ENCODE measurements at places on chromosomes 5 and 9.
A peak's percentile ranks its signal among the peaks of the same experiment; 100 is the strongest.

- DNase-seq, result no peak
These were observed 46.8 kb downstream of the ELAVL2 start for GRCh38 chr9:23779220-23779619.

- no peak for DNase-seq
These were observed 33.3 kb upstream of the PTGS1 start for GRCh38 chr9:122337556-122337929.

DNA sequence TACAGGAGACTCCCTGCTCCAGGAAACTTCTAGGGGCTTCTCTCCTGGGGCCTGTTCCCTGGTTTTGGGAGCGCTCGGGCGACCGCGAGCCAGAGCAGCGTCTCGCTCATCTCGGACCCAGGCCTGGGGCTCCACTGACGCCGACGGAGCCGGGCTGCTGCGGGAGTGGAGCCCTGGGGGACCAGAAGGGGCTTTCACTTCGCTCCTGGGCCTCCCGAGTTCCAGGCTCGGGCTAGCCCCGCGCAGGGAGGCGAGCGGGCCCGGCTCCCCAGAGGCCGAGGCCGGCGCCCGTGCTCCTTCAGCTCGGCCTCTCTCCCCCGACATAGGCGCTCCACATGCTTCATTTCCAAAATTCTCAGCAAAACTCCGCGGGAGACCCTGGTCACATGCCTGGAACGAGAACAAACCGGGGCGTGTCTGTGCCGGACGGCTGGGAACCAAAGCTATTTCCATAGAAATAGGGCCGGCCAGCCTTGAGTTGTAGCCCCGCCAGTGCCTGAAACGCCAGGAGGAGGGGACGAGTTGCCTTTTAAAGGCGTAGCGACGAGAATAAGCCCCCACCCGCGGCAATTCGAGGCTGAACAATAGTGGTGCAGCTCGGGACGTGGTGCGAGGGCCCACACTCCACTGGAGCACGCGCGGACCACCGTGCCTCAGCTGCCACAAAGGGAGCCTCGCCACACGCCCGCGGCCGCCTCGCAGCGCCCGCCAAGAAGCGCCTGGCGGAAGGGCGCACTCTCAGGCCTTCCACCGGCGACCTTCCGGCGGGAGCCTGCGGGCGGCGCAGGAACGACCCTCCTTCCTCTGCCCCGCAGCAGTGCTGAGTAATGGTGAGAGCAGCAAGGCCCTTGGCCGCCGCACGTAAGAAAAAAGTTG lies 1.1 kb upstream of the G3BP1 start:
- no peak for DNase-seq

DNA sequence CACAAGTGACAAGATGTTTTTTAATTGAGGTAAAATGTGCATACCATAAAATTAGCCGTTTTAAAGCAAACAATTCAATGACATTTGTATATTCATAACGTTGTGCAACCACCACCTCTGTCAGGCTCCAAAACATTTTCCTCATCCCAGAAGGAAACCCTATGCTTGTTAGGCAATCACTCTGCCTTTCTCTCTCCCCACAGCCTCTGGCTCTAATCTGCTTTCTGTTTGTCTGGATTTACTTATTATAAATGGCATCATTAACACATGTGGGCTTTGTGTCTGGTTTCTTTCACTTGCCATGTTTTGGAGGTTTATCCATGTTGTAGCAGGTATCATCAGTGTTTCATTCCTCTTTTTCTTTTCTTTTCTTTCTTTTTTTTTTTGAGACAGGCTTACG lies 1.4 kb upstream of the N4BP3 start:
- DNase-seq, result no peak

DNA sequence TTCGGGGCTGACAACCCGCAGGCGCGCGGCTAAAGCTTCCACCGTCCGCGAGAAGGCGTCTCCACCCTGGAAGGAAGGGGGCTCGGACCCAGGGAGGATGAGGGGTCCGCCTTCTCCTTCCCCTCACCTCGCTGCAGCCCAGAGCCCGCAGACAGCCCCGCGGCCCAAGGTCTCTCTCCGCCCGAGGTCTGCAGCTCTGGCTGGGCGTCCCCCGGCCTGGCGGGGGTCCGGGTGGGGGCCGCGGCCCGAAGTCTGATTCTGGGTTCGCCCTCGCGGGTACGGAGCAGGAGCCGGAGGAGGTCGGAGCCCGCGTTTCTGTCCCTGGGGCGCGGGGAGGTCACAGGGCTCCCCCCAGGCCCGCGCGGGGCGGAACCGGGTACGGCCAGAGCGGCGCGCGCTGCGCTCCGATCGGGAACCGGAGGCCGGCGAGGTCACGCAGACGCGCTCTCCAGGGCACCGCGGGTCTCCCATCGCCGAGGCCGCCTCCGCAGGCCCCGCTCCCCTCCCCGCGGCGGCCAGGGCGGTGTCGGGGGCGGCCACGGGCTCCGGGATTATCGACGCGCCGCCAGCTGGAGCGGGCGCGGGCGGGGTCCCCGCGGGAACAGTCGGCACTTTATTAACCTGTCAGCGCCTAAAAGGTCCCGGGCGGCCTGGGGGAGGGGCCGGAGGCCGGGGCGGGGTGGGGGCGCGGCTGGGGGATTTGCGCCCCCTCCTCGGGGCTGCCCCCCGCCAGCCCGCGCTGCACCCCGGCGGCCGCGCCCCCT lies 11.6 kb downstream of the LHX3 start:
- no peak for DNase-seq

GRCh38 chr5:1152156-1152555 lies 40.3 kb upstream of the SLC12A7 start:
- peak; percentile 61 for DNase-seq

DNA sequence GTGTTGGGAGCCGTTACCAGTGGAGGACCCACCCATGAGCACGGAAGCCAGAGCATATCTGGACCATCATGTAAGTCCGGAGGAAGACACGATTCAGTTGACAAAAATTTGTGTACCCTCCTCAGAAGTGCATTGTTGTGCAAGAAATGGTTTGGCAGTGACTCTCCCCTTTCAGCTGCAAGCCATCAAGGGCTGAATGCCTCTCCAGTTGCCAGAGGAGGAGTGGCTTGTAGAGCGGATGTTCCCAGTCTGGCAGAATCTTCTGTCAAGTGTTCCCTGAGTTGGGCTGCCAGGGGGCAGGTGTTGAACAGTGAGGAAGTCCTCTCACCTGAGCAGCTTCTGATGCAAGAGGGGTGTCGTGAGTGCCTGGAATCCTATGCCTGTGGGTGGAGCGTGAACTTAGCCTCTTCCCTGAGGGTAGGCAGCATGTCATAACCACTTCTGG lies 27.6 kb upstream of the CDKN2AIPNL start:
- no peak for DNase-seq

- no peak for DNase-seq
These were observed 44.9 kb downstream of the MACROH2A1 start for GRCh38 chr5:135353952-135354721.

DNA sequence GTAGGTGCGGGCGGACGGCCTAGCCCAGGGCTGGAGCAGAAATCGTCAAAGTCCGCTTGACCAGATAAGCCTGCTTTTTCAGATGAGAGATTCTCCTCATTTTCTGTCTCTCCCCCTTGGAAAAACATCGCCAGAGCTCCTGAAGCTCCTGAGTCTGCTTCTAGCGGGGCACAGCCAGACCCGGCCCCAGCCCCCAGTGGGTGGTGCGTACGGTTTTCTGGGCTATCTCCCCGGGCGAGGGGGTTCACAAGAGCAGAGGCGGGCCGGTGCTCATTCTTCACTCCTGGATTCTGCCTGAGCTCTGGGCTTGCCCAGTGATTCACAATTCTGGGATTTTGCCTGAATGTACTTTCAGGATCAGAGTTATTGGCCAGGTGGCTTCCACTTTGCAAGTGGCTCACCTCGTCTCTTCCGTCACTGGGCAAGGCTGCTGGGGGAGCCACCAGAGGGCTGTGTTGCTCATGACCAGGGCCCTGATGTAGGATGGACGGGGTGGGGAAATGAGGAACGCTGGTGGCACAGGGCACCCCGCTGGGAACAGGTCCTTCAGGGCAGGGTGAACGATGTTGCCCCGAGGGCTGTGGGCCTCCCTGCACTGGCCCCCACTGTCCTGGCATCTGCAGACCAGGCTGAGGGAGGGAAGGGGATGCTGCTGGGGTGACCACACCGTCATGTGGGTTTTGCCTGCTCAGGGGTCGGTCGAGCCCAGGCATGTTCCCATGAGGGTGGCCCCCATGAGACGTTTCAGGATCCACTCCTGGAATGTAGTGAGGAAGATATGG lies 6.3 kb downstream of the SEC16A start:
- no peak for DNase-seq

GRCh38 chr9:2286825-2287455 lies 271.8 kb downstream of the SMARCA2 start:
- no peak for DNase-seq

GRCh38 chr5:172659909-172660628 lies 19.0 kb downstream of the NEURL1B start:
- DNase-seq, result no peak

- no peak for DNase-seq
These were observed 173.2 kb downstream of the CCDC192 start for GRCh38 chr5:127876384-127876783.

DNA sequence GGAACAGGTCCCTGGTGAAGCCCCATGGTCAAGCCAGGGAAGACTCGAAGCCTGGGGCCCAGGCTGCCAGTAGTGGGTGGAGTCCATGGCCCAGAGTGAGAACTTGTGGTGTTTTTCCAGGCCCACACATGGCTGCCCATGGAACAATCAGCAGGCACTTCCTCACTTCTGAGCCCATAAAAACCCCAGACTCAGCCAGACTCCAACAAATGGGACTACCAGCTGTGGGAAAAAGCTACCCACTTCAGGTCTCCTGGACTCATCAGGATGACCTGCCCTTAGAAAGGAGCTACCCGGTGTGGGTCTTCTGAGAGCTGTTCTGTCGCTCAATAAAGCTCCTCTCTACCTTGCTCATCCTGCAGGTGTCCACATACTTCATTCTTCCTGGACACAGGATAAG lies 108.9 kb downstream of the ST8SIA4 start:
- DNase-seq, result no peak

- no peak for DNase-seq
These were observed 449.1 kb downstream of the PSAT1 start for GRCh38 chr9:78746010-78746409.

GRCh38 chr9:135244271-135245221 lies 157.1 kb downstream of the OLFM1 start:
- DNase-seq, result no peak

DNA sequence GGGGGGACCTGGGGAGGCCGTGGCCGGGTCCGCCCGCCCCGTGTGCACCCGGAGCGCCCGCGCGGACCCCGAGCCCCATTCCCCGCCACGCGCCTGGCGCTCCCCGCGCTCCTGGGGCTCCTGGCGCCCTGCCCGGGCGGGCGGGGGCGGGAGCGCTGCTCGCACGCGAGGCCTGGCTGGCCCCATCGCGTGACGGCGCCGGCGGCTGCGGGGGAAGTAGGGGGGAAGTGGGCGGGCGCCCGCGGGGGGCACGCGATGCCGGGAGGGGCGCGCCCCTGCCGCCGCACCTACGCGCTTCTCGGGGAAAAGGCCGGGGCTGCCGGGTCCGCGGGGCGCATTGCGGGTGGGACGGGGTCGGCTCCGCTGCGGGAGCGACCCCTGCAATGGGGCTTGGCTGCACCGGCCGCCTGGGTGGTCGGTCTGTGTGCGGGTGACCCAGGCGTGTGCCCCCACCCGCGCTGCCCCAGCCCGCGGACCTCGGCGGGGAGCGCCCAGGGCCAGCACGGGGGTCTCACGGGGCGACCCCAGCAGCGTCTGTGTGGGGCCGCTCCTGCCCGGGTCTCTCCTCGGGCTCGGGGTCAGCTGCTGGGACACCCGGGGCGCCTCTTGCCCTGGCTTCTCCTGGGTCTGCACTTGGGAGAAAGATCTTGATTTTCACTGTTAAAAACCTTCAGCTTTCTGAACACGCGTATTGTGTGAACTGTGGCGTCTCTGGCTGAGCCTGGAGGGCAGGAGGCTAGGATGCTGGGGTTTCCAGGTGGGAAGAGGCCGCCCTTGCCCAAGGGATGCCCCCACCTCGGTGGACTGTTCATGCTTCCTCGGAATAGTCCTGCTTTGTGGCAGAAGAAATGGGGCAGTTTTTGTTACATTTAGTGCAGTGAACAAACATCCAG lies 52.4 kb downstream of the AHRR start:
- no peak for DNase-seq

GRCh38 chr9:14391620-14392019 lies 77.7 kb upstream of the NFIB start:
- no peak for DNase-seq

DNA sequence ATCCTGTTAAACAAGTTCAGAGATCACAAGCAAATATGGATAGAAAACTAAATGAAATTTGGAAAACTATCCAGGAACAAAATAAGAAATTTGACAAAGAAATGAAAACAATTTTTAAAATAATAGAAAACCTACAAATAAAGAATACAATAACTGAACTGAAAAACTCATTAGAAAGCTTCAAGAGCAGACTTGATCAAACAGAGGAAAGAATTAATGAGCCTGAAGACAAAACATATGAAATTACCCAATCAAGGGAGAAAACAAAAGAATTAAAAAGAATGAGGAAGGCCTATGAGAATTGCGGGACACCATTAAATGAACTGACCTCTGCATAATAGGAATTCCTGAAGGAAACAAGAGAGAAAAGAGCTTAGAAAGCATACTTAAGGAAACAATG lies 39.8 kb upstream of the TNPO1 start:
- no peak for DNase-seq

DNA sequence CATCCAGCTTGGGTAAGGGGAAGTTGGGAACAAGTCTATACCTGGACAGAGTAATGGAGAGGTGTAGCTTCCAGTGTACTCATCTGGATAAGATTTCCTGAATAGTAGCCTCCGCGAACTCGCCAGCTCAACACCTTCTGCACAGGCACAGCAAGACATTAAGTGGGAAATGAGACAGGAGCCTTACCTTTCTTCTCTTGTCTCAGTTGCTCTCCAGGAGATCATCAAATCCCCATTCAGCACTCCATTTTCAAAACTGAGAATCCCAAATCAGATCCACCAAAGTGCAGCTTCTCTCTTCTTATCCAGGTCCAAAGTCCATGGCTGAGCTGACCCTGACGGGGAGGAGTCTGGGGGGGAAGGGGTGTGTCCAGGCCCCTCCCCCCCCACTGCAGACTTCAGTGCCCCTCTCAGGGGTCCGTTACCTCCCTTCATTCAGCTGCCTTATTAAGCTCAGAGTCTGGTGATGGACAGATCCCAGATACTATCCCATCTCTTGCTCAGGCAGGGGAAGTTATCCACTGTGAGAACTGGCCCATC lies 5.9 kb upstream of the MGAT1 start:
- no peak for DNase-seq

- DNase-seq, result peak; percentile 56
These were observed 11.5 kb downstream of the SARDH start for GRCh38 chr9:133726401-133727276.

DNA sequence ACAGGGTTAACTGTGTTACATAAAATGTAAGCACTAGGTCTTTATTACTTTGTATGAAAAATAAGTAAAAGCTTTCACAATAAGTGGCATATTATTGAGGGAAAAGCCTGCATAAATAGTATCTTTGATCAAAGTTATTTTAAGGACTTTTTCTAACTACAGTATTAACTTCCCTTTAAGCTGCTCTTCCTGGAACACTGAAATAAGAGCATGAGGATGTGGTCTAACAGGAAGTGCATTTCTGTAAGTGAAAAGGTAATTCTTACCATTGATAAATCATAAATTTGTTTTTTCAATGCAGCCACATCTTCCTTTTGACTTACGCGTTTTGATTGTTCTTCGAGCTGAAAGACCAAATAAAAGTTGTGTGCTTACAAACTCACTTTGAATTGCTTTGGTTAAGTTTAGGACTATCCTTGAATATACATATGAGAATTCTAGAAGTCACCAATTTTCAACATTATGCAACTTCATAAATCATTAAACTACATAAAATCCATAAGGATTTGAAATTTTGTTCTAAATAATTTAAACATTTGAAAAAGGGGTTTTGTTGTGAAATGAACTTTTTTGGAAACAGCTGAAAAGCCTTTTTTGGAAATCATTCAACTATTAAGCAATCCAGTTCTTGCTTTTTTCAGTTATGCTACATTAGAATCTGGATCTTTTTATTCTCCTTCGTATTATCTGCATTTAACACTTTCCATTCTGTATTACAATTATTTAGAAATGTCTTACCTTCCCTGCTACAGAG lies 50.6 kb downstream of the RASEF start:
- DNase-seq, result no peak

Measured in CD8-positive, alpha-beta memory T cell (primary cell).